ENCODE measurements at places on chromosomes 5 and 9. TPM values are rescaled to one million over a fixed set of nuclear protein-coding genes. Genes with fewer than 3 reads are reported as not detected.
A peak's percentile ranks its signal among the peaks of the same experiment; 100 is the strongest.

DNA sequence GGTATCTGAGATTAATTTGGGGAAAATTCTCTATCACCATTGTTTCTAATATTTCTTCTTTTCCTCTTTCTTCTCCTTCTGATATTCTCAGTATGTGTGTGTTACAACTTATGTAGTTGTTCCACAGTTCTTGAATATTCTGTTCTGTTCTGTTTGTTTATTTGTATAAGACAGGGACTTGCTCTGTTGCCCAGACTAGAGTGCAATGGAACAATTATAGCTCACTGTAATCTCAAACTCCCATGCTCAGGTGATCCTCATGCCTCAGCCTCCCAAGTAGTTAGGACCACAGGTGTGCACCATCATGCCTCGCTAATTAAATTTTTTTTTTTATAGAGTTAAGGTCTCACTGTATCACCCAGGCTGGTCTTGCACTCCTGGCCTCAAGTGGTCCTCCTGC is 145.8 kb upstream of the TUT7 start:
- DNase-seq: no peak

SEMA4D gene
- 1.6 TPM for total RNA-seq

- peak; percentile 90 for DNase-seq
These were observed 38.9 kb downstream of the ACO1 start for GRCh38 chr9:32423371-32423770.

- no peak for DNase-seq
These were observed 22.6 kb downstream of the HRH2 start for GRCh38 chr5:175680463-175680862.

FABP6 gene
- not detected for total RNA-seq

OLFM1 gene
- 0.64 TPM for total RNA-seq

GRCh38 chr5:179504191-179504590 is 46.2 kb upstream of the RUFY1 start:
- peak; percentile 55 for DNase-seq

DNA sequence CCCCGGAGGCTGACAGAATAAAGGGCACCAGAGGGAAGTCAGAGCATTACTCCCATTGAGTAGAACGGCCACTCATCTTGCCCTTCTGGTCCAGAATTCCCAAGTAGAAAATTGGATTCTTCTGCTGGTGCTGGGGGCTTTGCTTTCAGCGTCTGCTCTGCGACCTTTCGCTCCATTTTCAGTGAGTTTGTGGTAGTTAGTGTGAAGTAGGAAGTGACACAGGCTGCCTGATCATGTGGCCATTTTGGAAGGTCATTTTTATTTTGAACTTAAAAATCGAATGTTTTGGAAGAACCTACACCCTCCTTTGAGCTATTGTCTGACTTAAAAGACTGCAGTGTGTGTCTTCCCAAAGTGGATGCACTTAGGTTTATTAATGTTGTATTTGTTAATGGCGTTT is 56.7 kb upstream of the FAM120AOS start:
- DNase-seq: no peak

DNA sequence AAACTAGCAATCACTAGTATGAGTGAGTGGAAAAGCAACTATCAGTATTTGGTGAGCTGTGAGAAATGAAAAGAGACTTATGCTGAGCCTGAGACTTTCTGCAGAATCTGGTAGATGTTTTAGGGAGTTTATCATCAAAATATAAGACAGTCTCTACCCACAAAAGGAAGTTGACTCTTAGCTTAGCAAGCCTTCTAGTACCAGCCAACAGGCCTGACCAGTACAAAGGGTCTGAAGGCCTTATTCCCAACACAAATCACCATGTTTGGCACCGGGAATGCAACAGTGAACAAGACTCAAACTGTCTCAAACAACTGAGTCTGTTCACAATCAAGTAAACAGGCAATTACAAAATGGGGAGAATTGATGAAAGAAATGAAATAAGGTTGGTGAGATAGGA is 244.4 kb downstream of the CWC27 start:
- DNase-seq: no peak

GRCh38 chr5:173065155-173065554 is 9.0 kb downstream of the CREBRF start:
- no peak for DNase-seq

GRCh38 chr5:39518516-39518915 is 93.7 kb upstream of the DAB2 start:
- peak; percentile 74 for DNase-seq

GKAP1 gene
- 2.2 TPM for total RNA-seq

- DNase-seq: no peak
These were observed 46.2 kb downstream of the TLR4 start for GRCh38 chr9:117750401-117750800.

- no peak for DNase-seq
These were observed 110.1 kb downstream of the OSTF1 start for GRCh38 chr9:75198436-75198835.

DNA sequence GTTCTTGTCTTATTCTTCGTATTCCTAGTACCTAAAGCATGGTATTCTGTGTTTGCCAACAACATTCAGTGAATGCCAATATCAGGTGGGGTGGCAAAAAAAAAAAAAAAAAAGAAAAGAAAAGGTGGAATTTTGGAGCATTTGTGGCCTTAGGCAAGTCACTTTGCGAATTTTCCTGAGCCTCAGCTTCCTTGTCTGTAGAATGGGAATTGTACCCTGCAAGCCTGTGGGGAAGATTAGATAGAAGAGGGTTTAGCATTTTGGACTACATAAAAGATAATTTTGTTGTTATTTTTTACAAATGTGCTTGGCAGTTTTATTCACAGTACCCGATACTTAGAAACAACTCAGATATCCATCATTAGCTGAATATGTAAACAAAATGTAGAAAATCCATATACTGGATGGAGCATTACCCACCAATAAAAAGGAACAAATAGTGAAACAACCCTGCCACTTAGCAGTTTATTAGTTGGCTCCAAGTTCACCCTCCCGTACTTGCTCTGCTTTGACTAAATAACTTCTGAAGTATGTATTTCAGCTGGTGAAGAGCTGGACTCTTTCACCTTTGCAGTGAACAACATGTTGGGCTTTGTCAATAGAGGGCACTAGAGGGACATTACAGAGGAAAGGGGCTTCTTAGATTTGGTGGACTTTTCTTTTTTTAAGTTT is 13.6 kb downstream of the UBE2D2 start:
- DNase-seq: peak; percentile 68

DNA sequence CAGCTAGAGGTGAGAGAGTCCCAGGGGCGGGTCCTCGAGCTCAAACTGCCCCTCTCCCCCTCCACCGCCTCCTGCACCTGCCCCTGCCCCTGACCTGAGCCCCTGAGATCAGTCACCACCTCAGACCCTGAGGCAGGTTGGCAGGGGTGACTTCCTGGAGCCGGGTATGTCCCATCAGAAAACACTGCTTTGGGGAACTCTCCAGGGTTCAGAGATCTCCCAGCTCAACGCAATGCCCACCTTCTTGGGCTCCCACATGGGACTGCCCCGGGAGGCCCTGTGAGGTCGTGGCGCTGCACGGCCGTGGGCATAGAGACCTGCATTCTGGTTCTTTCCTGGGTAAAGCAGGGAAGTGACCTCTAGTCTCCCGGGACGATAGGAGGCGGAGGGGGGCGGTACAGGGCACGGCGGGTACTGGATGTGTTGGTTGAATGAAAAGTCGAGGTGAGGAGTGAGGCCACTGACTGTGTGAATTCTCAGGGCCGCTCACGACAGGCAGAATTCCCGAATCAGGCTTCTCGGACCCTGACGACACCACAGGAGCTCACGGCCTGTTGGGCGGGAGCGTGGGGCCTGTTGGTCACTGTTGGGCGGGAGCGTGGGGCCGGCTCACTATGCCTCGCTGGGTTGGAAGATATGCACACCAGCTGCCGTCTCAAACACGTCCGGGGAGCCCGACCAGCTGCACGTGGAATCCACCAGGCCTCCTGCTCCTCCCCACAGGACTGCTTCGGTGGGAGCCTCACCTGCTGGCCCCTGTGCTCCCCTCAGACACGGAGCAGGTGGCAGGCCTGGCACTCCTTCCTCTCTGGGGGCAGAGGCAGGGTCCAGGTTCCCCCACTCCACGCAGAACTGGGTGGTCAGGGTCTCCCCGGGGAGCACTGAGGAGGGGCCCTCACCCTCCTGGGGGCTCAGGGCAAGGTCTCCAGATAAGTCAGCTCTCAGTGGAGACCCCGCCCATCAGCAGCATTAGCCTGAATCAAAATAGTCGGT is 178.0 kb upstream of the PPP1R26 start:
- no peak for DNase-seq

BAAT gene
- total RNA-seq: under 0.01 TPM

PHPT1 gene
- 105 TPM for total RNA-seq

- DNase-seq: peak; percentile 94
These were observed 15.9 kb downstream of the ENG start for GRCh38 chr9:127838375-127839078.

- DNase-seq: no peak
These were observed 190.5 kb downstream of the SEC61B start for GRCh38 chr9:99412606-99413005.

DNA sequence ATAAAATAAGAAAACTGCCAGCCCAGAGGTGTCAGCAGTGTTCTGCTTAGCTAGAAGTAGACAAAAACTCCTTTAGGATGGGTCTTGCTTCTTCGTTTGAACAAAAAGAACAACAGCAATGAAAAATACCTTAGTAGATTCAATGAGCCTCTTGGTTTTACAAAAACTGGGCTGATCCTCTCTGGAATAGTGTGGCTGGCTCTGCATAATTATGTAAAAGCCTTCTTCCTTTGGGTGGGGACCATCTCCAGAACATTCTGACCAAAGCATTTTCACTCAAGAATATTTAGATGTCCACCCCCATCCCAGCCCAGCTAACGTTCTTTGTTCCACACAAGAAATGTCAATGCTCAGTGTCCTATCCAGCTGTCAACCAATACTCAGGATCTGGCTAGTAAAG is 63.2 kb downstream of the LRSAM1 start:
- DNase-seq: no peak

- DNase-seq: peak; percentile 79
These were observed 56.9 kb upstream of the GGTA1 start for GRCh38 chr9:121556580-121556979.

GRCh38 chr9:101925498-101925897 is 187.1 kb upstream of the GRIN3A start:
- no peak for DNase-seq

SLC6A3 gene
- total RNA-seq: not detected

CMYA5 gene
- 1.7 TPM for total RNA-seq

GRCh38 chr5:179378116-179378440 is 32.8 kb upstream of the ADAMTS2 start:
- no peak for DNase-seq

- no peak for DNase-seq
These were observed 125.5 kb downstream of the EPB41L4A start for GRCh38 chr5:112293587-112293986.

IFNK gene
- not detected for total RNA-seq

DNA sequence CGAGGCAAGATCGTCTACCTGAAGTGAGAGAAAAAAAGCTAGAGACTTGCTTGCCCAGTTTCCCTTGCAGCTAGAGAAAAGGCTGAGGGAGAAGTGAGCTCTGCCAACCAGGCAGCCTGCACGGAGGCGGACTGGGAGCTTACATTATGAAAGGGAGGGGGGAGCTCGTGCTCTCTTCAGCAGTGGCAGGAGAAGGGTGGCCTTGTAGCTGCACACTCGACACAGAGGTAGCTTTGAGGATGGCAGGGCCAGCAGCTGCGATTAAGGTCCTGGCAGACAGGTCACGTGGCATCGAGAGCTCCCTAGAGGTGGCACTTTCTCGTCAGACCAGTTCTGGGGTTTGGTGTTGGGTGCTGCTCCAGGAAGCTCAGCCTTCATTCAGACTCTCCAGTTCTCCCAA is 26.7 kb downstream of the APBA1 start:
- no peak for DNase-seq

GRCh38 chr5:137164536-137164935 is 334.6 kb downstream of the SPOCK1 start:
- DNase-seq: no peak

SOHLH1 gene
- total RNA-seq: not detected

C9orf40 gene
- 8.6 TPM for total RNA-seq

All from fibroblast of villous mesenchyme (primary cell).